CD8-positive, alpha-beta memory T cell (primary cell): ENCODE measurements at places on chromosomes 3 and 15. TPM values are rescaled to one million over a fixed set of nuclear protein-coding genes. Genes with fewer than 3 reads are reported as not detected.

The CCK gene
- total RNA-seq: not detected

DNA sequence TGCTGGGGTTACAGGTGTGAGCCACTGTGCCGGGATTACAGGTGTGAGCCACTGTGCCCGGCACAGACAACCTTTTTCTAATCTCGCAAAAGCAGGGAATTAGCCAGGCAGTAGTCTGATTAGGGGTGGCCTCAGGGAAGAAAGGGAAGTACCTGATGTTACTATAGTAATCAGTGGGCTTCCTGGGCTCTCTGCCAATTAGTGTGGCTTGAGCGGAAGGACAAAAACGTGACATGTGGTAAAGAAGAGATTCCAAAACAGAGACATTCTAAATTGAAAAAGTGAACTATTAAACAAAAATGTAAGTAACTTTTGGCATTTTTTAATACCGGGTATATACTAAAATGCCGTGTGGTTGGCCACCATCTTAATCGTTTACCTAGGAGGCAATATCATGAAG lies 48.1 kb downstream of the CFAP20DC start:
- DNase-seq: no peak
- H3K4me3 ChIP-seq: no peak overlapping the region
- H3K27ac ChIP-seq: no peak overlapping the region
- no peaks in the 10 kb centered on the region for H3K27me3 ChIP-seq
- H3K4me1 ChIP-seq: no peaks in the 10 kb centered on the region
- H3K36me3 ChIP-seq: no peaks in the 10 kb centered on the region

DNA sequence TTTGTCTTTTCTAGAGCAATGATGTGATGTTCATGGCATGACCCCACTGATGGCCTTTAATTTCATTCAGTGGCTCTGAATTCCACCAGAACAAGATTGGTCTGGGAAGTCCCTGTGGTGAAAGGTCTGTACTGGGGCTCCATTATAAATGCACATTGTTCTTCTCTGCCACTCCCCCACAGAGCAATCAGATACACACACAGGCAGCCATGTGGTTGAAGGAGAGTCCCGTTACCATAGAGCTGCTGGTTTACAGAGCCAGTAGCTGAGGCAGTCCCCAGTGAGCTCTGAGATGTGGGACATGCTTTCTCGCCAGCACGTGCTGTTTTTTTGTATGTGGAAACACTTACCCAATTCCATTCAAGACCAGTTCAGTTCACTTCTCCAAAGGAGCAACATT lies 172.7 kb upstream of the TRIM42 start:
- no peak overlapping the region for H3K27ac ChIP-seq
- H3K4me1 ChIP-seq: no peaks in the 10 kb centered on the region
- DNase-seq: no peak
- H3K36me3 ChIP-seq: no peaks in the 10 kb centered on the region

The SLC28A2 gene
- total RNA-seq: not detected

- H3K27ac ChIP-seq: no peak overlapping the region
These were observed 214.6 kb upstream of the UBE2E2 start for GRCh38 chr3:22988566-22988965.

DNA sequence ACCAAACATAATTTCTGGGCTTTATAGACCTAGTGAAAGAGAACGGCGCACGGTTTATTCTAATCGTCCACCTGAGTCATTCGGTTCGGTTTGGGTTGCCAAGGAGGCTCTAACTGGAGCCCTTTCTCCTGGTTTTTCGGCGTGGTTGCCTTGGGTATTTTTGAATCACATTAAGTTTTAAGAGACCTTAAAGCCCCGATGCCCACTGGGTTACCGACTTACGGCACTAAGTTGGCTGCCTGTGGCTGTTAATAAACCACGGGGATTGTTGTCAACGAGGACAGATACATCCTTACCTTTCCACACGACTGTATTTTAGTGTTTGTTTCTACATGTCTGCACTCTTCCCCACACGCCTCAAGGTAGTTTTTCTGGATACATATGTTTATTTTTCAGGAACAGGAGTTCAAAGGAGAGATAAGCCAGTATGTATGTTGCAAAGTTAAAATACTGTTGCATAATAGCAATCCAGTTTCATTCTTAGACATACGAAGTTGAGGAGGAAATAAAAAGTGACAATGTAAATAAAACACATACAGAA lies 1.2 kb upstream of the ANP32A start:
- no peak for DNase-seq
- H3K4me3 ChIP-seq: peak overlapping the region; percentile 90
- no peaks in the 10 kb centered on the region for H3K36me3 ChIP-seq
- H3K27me3 ChIP-seq: no peaks in the 10 kb centered on the region

GRCh38 chr3:128693696-128694095 lies 32.3 kb upstream of the RAB7A start:
- no peaks in the 10 kb centered on the region for H3K4me1 ChIP-seq
- no peak overlapping the region for H3K27ac ChIP-seq
- no peaks in the 10 kb centered on the region for H3K36me3 ChIP-seq
- no peaks in the 10 kb centered on the region for H3K27me3 ChIP-seq
- DNase-seq: no peak
- H3K4me3 ChIP-seq: no peak overlapping the region

- no peak for DNase-seq
- no peak overlapping the region for H3K4me3 ChIP-seq
- no peaks in the 10 kb centered on the region for H3K27me3 ChIP-seq
- H3K36me3 ChIP-seq: no peaks in the 10 kb centered on the region
These were observed 17.1 kb downstream of the HOMER2 start for GRCh38 chr15:82935382-82935781.

The TMC3 gene
- total RNA-seq: not detected

DNA sequence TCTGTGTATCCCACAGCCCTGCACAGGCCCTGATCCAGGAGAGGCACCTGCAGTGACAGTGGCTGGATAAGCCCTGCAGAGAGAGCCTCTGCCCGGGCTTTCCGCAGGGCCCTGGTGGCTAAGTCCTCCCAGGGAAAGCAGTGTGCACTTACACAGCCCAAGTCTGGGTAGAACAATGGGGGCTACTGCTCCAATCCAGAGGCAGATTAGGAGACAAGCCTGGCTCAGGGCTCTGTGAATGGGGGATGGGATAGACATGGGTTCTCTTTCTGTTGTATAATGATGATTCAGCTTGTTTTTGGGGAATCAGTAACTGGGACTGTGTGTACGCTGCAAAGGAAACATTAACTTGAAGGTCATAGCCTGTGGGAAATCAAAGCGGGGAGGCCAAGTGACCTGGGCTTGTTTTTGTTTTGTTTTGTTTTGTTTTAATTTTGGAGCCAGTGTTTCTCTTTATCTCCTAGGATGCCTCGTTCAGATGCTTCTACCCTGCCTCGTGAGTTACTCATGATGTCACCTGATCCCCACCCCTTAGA lies 4.1 kb upstream of the ALDH1L1 start:
- H3K4me1 ChIP-seq: no peaks in the 10 kb centered on the region
- no peak overlapping the region for H3K27ac ChIP-seq
- H3K27me3 ChIP-seq: no peaks in the 10 kb centered on the region
- no peaks in the 10 kb centered on the region for H3K36me3 ChIP-seq

DNA sequence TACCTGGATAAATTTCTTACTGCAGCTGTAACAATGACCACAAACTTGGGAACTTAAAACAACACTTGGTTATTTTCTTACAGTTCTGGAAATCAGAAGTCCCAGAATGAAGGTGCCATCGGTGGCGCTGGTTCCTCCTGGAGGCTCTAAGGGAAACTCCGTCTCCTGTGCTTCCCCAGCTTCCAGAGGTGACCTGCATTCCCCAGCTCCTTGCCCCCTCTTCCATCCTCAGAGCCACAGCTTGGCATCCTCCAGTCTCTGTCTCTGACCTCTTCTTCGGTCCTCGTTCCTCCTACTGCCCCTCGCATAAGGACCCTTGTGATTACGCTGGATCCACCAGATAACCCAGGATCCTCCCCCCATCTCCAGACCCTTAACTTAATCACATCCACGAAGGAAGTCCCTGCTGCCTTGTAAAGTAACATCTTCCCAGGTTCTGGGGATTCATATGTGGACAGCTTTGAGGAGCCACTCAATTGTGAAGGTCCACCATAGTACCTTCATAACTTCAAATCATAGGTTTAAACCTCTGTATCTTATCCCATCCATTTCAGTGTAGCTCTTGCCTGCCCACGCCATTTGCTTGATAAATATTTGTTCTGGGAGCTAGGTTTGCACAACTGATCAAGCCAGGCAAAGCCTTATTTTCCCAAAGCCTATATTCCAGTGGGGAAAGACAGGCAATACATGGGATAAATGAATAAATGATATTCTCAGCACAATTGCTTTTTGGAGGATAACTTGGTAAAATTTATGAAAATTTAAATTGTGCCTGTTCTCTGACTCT lies 34.8 kb downstream of the KLF15 start:
- no peak overlapping the region for H3K4me3 ChIP-seq
- H3K4me1 ChIP-seq: no peaks in the 10 kb centered on the region
- no peaks in the 10 kb centered on the region for H3K27me3 ChIP-seq
- no peak for DNase-seq
- no peaks in the 10 kb centered on the region for H3K36me3 ChIP-seq

The IL17RD gene
- 0.04 TPM for total RNA-seq

DNA sequence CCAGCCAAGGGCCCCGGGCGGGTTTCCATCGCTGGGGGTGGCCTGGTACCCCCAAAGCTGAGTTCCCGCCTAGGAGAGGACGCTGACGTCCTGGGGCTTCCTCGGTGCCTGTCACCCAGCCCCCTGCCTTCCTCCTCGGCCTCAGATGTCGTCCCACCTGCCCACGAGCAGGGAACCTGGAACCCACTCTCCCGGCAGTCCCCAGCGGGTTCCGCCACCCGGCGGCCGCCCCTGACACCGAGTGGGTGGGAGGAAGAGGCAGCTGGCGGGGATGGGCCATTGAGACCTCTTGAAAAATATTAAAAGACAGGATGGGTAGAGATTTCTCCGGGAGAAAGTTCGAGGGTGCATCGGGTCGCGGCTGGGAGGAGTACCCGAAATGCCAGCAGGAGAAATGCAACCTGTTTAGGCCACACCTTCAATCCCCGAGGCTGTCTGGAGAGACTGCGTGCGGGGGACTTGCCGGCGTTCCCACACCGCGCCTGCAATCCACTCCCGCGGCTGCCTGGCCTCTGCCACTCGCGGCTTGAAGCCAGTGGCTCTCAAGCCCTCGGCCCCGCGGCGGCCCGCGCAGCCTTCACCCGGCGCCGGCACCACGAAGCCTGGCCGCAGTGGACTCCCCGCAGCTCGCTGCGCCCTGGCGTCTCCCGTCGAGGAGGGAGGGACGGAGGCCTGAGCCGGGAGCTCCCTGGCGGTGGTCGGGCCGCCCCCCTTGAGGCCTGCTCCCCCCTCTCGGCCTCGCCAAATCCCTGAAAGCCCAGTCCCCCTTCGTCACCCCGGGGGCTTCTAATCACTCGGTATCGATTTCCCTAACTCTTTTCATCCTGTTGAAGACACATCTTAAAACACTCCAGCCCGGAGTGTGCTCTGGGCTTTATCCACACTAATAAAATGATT lies 8.6 kb upstream of the NR2F2 start:
- H3K36me3 ChIP-seq: no peaks in the 10 kb centered on the region
- H3K4me3 ChIP-seq: no peak overlapping the region
- DNase-seq: no peak
- H3K4me1 ChIP-seq: no peaks in the 10 kb centered on the region
- H3K27ac ChIP-seq: no peak overlapping the region
- peaks cover 41% of the 10 kb centered on the region for H3K27me3 ChIP-seq

- no peak for DNase-seq
- H3K27me3 ChIP-seq: no peaks in the 10 kb centered on the region
- no peaks in the 10 kb centered on the region for H3K4me1 ChIP-seq
- H3K4me3 ChIP-seq: no peak overlapping the region
- no peaks in the 10 kb centered on the region for H3K36me3 ChIP-seq
- no peak overlapping the region for H3K27ac ChIP-seq
These were observed 34.0 kb downstream of the LYZL4 start for GRCh38 chr3:42376344-42376798.

The SMAD6 gene
- total RNA-seq: 0.26 TPM

DNA sequence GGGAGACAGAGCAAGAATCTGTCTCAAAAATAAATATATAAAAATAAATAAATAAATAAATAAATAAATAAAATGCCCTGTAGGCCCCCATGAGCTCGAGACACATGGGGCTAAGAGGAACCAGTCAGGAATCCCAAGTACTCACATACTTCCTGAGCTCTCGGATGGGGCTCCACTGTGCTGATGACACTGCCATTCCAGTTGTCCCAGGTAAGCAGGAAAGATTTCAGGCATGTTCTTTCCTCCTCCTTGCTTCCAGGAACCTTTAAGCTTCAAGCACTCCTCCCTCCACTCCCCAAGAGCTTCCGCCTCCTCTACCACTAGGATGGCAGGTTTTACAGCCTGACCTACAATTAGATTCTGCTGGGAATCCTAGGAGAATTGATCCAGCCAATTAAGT lies 113.4 kb downstream of the SLC49A4 start:
- no peak for DNase-seq
- H3K4me3 ChIP-seq: no peak overlapping the region
- peaks cover 4% of the 10 kb centered on the region for H3K27me3 ChIP-seq
- no peak overlapping the region for H3K27ac ChIP-seq
- H3K36me3 ChIP-seq: no peaks in the 10 kb centered on the region

The TRH gene
- total RNA-seq: not detected

- H3K4me3 ChIP-seq: no peak overlapping the region
- no peak overlapping the region for H3K27ac ChIP-seq
- H3K36me3 ChIP-seq: no peaks in the 10 kb centered on the region
- no peaks in the 10 kb centered on the region for H3K27me3 ChIP-seq
These were observed 1080.8 kb downstream of the TUSC7 start for GRCh38 chr3:117790235-117790987.

DNA sequence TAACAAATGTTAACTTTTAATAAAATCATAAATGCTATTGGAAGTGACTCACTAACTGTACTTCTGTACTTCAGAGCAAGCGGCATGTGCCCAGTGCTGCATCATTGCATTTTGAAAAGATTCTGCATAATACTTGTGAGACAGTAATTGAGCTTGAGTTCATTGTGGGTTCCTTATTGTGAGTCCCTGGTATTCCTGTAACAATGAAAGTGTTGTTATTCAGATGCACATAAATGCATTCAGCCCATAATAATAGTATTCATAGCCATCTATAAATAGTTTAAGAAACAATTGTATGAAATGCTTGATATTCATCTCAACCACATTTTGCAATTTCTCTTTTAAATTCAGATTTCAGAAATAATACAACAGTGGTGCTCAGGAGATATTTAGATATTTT lies 976.4 kb downstream of the CADM2 start:
- H3K4me1 ChIP-seq: no peaks in the 10 kb centered on the region
- no peak for DNase-seq
- H3K36me3 ChIP-seq: no peaks in the 10 kb centered on the region
- no peak overlapping the region for H3K4me3 ChIP-seq

- no peaks in the 10 kb centered on the region for H3K27me3 ChIP-seq
- no peaks in the 10 kb centered on the region for H3K4me1 ChIP-seq
- H3K36me3 ChIP-seq: no peaks in the 10 kb centered on the region
- H3K27ac ChIP-seq: no peak overlapping the region
- H3K4me3 ChIP-seq: no peak overlapping the region
- DNase-seq: no peak
These were observed 97.1 kb downstream of the MEX3B start for GRCh38 chr15:81948751-81949150.
